ENCODE measurements at places on chromosomes 4 and X.

DNA sequence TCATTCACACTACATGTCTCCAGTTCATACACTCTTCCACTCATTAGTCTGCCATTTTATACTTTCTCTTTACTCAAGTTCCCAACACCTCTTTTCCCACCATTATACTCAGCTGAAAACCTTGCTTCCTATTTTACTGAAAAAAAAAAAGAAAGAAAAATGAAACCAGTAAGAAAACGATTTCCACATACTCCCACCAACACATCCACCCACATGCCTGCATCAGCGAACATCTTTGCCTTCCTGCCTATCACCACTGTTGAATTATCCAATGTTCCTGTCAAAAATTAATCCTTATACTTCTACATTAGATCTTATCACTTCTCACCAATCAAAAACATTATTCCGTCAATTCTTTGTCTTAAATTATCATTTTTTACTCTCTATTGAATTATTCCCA lies 188.1 kb upstream of the FAM241A start:
- no peak for DNase-seq

DNA sequence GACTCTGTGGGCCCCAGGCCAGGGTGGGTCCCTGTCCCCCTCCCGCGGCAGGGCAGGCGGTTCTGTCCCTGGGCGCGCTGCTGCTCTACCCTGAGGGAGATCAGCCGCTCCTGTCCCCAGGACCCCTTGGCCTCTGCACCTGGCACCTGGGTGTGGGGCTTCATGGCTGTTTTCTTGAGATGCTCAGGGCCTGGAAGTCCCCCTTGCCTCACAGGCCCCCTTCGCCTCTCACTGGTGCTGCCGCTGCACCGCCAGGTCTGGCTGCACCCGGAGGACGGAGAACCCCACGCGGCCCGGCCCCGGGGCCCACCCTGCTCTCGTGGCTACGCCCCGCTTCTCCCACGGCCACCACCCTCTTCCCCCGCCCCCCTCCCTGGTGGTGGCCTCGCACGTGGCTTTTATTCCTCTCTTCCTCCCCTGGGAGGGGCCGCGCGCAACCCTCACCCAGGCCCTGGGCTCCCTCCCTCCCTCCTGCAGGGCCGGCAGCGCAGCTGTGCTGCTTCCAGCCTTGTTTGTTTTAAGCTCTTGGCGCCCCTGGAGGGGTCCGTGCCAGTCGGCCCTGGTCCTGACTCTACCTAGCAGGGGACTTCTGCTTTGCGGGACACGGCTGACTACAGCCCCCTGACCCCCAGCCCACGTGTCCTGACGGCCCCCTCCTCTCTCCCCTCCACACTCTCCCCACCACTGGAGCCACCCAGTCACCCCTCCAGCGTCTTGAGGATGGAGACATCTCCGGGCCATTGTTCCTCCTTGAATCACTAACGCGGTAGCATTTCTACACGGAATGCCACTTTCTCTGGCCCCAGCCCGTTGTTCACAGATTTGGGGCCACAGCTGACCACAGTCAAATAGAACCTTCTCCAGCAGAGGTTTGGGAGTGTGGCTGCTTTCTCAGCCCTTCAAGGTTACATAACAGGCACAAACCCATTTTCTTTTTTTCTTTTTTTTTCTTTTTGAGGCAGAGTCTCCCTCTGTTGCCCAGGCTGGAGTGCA lies 20.6 kb upstream of the CLDN24 start:
- no peak for DNase-seq

DNA sequence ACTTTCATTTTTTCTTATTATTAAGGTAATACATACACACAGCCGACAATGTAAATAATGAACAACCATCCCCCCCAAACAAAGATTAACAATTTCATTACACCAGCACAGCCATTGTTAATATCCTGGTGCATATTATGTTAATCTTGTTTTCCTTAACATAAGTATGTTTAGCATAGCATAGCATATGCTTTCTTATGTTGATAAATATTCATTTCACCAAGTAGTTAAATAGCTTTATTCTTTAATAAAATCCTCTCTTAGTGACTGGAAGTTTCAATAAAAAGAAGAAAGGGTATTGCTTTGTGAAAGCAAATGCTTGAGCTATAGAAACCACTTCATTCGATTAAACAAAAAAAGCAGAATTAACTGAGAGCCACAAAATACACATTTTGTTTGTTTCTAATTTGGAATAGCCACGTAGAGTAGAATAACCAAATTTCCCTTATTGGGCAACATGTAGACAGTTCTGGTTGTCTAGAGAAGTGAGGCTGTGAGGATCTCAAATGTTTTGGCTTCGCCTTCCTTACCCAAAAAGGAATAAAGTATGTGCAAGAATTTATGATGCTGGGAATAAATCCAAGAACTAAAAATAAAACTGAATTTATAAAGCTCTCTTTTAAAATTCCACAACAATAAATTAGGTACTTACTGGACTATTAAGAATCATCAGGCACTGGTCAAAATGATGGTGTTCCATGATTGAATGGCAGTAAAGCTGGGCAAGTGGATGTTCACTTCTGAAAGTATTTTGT lies 118.0 kb downstream of the PDE5A start:
- no peak for DNase-seq

DNA sequence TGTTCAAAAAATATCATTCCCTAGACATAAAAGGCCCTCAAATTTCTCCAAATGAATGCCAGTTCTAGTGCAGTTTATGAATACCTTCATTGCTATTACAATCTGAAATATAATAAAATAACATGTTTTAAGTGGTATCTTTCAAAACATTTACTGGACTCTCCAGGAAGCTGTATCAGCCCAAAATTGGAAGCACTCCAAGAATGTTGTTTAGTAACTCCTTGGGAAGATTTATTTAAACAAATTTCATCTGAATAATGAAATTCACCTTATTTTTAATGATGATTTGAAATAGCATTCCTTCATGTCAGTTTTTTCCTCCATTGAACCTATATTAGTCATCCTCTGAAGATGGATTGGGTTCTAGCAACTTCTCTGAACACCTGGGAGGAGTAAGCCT lies 217.2 kb upstream of the PCDH18 start:
- no peak for DNase-seq

GRCh38 chrX:54447461-54447860 lies 7.3 kb downstream of the TSR2 start:
- no peak for DNase-seq

GRCh38 chr4:99323756-99324155 lies 2.6 kb upstream of the ADH1B start:
- no peak for DNase-seq

DNA sequence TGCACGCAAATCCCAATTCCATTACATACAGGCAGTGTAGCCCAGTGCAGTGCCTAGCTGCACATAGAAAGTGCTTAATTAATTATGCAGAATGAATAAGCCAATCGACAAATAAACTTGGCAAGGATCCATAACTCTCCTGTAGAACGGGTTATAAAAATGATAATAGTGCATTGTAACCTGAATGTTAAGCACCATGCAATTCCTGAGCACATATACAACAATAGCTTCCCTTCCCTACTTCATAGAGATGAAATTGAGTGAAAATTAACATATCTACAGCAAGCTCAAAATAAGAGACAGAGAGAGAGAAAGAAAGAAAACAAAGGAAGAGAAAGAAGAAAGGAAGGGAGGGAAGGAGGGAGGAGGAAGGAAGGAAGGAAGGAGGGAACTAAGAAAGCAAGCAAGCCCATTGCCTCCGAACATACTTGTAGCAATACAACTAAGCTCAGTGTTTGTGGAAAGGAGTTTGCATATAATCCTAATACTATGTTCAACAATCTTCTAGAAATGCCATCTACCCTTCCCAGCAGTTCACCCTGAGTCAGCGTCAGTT lies 1074.0 kb upstream of the LCORL start:
- no peak for DNase-seq

GRCh38 chr4:177569434-177569833 lies 127.2 kb upstream of the AGA start:
- DNase-seq: no peak

DNA sequence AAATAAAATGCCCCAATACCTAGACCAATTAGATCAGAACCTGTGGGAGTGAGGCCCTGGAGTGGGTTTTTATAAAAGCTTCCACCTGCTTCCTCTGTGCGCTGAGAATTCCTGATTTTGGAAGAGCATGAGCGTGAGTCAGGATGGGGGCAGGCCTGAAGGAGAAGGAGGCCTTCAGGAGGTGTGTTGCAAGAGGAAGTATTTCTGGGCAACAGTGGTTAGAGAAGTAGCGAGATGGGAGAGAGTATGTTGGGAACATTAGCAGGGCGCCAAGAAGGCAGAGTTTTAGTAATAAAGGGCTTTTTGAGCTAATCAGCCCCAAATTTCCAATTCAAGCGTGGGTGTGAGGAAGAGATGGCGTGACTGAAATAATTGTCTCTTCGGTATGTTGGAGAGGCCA lies 349.8 kb downstream of the UNC5C start:
- DNase-seq: no peak

- no peak for DNase-seq
These were observed 71.1 kb downstream of the HADH start for GRCh38 chr4:108060686-108061321.

GRCh38 chrX:64975491-64975890 lies 759 bp downstream of the ZC4H2 start:
- DNase-seq: no peak

DNA sequence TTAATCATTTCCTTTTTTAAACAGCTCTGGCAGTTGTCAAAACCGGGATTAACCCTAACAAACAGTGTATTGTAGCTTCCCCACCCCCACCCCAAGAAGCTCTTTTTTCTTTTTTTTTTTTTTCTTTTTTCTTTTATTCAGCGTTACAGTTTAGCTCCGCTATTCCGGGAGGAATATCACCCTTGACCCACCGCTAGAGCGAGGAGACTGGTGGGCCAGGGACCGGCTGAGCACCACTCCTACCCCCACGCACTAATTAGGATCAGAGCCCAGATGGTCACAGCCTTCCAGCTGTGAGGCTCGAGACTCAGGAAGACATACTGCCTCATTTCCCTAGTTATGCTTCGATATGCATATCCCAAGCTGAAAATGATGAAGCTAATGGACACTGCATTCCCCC lies 2.0 kb downstream of the PARM1 start:
- DNase-seq: no peak

GRCh38 chr4:122027203-122027602 lies 75.3 kb upstream of the TRPC3 start:
- DNase-seq: no peak

GRCh38 chr4:27791640-27792039 lies 931.0 kb downstream of the STIM2 start:
- no peak for DNase-seq

- DNase-seq: no peak
These were observed 9.6 kb upstream of the MAP7D3 start for GRCh38 chrX:136260776-136261175.

DNA sequence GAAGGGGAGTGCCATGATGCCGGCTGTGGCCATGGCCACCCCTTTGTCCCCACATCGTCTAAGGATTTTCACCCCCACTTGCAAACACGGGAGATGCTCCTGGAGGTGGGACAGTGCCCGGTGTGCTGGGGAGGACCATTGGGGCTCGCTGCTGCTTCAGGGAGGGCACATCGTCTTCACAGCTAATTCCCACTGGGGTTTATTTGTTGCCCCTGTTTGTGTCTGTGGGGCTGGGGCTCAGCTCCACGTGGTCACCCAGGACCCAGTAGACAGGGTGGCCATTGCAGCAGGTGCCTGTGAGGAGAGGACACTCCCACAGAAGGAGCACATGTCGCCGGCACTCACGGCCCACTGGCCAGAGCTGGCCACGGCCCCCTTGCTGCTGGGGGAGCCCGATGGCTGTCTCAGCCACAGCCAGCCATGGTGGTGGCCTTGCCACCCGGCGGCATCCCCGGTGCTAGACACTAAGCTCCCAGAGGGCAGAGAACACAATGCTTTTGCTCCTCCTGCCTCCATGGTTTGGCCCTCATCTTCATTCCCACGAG lies 27.8 kb upstream of the GRPEL1 start:
- DNase-seq: no peak

DNA sequence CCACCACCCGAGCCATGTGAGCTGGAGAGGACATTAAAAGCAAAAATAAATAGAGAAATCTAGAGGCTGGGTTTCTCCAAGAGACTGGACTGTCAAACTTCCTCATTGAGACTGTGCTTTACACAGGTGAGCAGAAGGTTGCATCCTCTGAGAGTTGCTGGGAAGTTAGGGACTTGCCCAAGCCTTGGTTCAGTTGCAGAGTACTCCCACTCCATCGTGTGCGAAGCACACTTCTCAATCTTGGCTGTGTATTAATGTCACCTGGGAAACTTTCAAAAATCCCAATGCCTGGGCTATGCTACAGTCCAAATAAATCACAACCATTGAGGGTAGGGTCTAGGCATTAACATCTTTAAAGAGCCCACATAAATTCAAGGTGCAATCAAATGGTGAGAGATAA lies 89.2 kb downstream of the ZNF330 start:
- DNase-seq: no peak

DNA sequence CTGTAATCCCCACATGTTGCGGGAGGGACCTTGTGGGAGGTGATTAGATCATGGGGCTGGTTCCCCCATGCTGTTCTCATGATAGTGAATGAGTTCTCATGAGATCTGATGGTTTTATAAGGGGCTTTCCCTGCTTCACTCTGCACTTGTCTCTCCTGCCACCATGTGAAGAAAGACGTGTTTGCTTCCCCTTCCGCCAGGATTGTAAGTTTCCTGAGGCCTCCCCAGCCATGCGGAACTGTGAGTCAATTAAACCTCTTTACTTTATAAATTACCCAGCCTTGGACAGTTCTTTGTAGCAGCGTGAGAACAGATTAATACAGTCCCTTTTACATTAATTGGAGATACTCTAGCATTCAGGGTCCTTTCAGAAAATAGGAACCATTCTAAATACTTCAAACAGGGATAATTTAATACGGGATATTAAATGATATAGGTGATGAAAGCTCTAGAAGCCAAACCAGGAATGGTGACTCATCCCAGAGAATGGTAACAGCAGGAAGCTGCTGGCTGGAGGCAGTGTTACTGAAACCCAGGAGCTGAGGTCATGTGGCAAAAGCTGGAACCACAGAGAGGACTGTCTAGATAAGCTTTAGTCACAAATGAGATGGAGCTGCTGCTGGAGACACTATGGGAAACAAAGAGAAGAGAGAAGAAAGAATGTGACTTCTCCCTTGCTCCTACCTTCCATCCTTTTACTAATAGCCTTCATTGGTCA lies 57.3 kb downstream of the GSTCD start:
- no peak for DNase-seq

- DNase-seq: no peak
These were observed 7.9 kb downstream of the MBTPS2 start for GRCh38 chrX:21847342-21847741.
